ENCODE measurements at places on chromosomes 16 and 17. TPM values are rescaled to one million over a fixed set of nuclear protein-coding genes. Genes with fewer than 3 reads are reported as not detected.

TPSB2 gene
- total RNA-seq = not detected

GINS2 gene
- total RNA-seq = 1.2 TPM

CUEDC1 gene
- 14.3 TPM for total RNA-seq

HBQ1 gene
- not detected for total RNA-seq

ZNF423 gene
- 5.7 TPM for total RNA-seq

CTCF gene
- 16.6 TPM for total RNA-seq

KRTAP2-4 gene
- not detected for total RNA-seq

WFIKKN1 gene
- 0.26 TPM for total RNA-seq

PIRT gene
- total RNA-seq = not detected

DYNLRB2 gene
- not detected for total RNA-seq

CCL4 gene
- not detected for total RNA-seq

PLXDC1 gene
- 3.5 TPM for total RNA-seq

C16orf46 gene
- 1.0 TPM for total RNA-seq

JPT2 gene
- 32.5 TPM for total RNA-seq

EFNB3 gene
- total RNA-seq = 0.39 TPM
